ENCODE measurements at places on chromosomes 13 and 19.

DNA sequence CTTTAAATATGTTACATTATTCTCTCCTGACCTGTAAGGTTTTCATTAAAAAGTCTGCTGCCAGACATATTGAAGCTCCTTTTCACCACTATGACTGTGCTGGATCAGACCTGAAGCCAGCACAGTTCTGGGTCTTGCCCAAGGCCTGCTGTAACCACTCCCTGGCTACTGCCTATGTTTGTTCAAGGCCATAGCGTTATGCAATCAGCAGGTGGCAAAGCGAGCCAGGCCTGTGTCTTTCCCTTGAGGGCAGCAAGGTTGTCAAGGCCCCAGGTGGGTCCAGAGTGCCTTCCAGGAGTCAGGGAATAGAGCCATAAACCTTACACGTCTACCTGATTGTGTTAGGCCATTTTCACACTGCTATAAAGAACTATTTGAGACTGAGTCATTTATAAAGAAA, 496.8 kb upstream of the PCDH9 start:
- DNase-seq: no peak

DNA sequence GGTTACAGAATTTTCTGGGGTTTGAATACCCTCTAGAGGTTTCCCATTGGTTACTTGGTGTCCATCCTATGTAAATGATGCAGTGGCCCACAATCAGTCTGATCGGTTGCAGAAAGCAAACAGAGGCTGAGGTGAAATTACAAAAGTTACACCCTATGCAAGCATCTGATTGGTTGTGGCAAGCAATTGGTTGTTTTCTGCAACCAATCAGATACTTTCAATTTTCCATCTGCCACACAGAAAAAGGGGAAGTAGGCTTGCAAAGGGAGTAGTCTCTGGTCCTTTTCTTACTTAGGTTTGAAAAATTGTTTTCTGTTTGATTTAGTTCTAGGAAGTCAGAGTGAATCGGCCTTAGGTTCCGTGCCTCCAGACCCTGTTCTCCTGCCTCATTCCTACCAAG, 93.1 kb downstream of the WTIP start:
- no peak for DNase-seq

DNA sequence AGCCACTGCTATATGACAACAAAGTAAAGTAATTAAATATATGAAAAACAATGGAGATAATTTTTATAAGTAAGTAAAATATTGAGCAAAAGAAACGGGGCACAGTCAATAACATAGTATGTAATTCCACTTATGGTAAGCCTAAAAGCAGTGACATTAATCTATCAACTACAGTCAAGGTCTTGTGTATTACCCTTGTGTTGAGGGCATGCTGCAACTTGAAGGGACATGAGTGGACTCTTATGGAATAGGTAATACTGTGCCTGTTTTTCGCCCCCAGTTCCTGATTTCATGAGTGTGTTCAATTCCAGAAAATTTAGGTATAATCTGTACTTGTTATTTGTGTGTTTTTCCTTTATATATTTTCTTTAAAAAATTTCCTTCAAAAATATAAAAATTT, 201.3 kb upstream of the SLITRK6 start:
- no peak for DNase-seq

- DNase-seq: no peak
Measured at GRCh38 chr19:30455881-30456280, 83.7 kb downstream of the ZNF536 start.

DNA sequence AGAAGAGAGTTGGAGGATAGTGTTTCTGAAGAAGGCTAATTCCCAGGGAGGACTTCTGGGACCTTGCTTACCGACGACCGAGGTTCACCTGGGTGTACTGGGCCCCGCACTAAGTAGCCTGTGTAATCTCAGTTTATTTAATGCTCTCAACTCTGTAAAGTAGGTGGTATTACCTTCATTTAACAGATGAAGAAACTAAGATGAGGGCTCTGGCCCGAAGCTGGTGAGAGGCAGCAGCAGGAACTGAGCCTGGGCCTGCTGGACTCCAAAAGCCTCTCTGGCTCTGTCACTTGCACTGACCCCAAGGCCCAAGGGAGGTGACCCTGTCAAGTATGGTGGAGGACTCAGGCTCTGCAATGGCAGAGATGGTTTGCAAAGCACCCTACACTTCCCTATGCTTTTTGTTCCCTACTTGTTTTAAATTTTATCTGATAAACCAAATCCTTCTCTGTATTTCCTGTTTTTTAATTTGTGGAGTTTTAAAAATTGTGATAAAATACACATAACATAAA, 50.6 kb downstream of the GGACT start:
- no peak for DNase-seq

DNA sequence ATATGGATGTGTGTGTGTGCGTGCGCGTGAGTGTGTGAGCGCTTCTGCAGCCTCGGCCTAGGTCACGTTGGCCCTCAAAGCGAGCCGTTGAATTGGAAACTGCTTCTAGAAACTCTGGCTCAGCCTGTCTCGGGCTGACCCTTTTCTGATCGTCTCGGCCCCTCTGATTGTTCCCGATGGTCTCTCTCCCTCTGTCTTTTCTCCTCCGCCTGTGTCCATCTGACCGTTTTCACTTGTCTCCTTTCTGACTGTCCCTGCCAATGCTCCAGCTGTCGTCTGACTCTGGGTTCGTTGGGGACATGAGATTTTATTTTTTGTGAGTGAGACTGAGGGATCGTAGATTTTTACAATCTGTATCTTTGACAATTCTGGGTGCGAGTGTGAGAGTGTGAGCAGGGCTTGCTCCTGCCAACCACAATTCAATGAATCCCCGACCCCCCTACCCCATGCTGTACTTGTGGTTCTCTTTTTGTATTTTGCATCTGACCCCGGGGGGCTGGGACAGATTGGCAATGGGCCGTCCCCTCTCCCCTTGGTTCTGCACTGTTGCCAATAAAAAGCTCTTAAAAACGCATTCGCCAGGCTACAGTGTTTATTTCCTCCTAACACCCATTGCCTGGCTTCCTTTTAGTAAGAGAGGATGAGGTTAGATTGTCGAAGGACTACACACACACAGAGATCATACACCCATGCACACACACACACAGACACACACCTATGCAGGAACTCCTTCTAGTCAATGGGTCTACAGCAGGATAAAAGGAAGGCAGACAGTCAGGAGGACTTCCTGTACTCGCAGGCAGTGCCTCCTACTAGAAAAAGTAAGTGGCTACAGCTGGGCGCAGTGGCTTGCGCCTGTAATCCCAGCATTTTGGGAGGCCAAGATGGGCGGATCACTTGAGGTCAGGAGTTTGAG, 7.1 kb downstream of the FOSB start:
- DNase-seq: no peak
